ENCODE measurements at places on chromosomes 16 and 17.

DNA sequence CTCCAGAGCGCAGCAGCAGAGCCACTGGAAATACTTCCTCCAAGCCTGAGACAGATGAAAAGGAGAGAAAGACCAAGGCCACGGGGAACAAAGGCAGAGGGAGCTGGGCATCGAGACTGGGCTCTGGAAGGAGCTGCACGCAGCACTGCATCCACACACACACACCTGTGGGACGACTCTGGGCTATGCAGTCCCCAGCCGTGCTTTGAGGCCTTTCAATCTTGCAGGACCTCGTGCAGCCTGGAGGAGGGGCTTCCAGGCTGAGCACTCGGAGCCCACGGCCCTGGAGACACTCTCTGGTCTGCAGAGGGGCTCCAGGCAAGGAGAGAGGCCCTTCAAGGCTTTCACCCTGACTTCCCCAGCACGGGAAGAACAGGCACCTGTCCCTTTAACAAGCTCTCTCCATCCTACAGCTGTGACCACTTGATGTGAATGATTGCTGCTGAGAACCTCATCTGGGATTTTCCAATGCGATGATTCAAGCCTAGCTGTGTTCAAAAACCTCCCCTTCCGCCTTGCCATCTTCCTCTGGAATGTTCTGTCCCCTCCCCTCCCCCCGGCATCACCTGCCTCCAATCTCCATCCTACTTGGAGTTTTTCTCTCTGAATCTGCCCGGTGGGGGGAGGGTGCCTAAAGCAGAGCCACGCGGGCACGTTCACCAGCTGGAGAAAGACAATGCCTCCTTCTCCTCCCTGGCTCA, 37.5 kb downstream of the RBFOX3 start:
- no peak for DNase-seq

DNA sequence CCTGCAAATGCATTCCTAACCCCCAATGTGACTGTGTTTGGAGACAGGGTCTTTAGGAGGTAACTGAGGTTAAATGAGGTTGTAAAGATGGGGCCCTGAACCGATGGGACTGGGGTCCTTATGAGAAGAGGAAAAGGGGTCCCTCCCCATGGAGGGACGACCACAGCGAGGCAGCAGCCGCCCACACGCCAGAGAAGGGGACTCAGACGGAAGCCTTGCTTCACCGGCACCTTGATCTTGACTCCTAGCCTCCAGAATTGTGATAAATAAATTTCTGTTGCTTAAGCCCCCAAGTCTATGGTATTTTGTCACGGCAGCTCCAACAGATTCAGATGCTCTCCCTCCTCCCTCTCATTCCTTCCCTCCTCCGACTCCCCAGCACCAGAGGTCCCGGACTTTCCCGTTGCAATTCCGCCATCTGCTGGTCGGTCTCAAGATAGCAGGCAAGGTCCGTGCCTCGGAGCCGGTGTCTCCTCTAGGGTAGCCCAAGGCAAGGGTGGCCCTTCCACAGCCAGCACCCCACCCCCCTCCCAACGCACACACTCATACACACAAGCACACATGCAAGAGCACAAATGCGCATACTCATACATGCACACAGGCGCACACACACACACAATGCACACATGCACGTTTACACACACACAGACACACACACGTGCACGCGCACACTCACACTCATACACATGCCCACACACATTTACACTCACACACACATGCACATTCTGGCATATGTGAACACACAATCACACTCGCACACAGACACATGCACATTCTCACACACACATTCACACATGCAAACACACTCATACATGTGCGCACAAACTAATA, 23.1 kb upstream of the C16orf78 start:
- peak; percentile 75 for DNase-seq

GRCh38 chr16:3509470-3509928, 8.7 kb downstream of the CLUAP1 start:
- no peak for DNase-seq

GRCh38 chr16:46817961-46818360, 13.0 kb downstream of the C16orf87 start:
- no peak for DNase-seq

DNA sequence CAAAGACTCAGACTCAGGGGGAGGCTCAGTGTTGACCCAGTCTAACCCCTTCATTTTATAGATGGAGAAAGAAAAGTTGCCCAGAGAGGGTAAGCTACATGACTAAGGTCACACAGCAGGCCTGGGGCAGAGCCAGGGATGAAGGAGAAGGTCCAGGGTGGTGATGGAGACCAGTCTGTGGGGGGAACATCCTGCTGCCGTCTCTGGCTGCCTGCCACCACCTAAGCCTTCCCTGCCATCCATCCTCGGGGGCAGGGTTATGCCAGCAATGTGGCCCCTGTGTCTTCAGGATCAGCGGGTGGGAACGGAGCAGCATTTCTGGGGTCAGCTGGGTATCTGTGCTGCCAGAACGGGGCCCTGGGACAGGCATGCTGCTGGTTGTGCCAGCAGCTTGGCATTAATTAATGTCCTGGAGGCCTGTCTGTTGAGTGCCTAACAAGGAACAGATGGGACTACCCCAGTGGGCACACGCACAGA, 5.5 kb downstream of the DOK4 start:
- DNase-seq: no peak

- DNase-seq: no peak
Observed at GRCh38 chr17:73101031-73101430, 8.5 kb upstream of the SLC39A11 start.

DNA sequence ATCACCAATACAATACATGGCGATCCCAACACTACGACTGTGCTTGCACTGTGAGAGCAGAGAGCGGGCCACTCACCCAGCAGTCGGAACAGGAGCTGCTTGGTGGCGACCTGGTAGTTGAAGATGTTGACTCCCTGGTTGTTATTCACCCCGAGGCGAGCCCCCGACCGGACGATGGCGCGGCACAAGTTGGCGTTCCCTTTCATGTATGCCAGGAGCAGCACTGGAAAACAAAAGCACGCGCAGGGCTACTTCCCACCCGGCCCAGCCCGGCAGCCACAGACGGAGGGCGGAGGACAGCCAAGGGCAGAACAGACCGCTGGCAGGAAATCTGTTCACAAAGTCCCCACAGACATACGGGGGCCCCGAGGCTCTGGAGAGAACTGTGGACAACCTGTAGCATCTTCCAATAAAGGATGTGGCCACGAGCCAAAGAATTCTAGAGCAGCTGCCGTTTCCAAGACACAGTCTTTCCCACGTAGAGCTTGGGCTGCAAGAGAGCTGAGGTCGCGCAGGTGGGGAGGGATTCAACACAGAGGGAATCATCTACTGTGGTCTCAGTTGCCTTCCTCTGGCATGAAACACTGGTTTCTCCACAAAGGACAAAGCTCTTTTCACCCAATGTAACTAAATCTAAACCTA, 27.8 kb downstream of the CYB5D2 start:
- DNase-seq: no peak

DNA sequence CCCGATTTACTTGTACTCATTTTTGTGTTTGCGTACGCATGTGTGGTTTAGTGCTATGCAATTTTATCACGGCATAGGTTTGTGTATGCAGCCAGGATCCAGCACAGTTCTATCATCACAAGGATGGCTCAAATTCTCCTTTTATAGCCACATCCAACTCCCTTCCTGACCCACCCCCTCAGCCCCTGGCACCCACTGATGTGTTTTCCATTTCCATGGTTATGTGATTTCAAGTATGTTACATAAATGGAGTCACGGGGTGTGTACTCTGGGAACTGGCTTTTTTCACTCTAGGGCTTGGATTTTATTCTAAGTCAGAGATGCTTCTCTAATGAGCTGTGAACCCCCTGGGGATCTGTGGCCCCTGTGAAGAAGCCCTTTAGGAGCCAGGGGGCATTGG, 16.8 kb downstream of the IL4R start:
- DNase-seq: peak; percentile 74

DNA sequence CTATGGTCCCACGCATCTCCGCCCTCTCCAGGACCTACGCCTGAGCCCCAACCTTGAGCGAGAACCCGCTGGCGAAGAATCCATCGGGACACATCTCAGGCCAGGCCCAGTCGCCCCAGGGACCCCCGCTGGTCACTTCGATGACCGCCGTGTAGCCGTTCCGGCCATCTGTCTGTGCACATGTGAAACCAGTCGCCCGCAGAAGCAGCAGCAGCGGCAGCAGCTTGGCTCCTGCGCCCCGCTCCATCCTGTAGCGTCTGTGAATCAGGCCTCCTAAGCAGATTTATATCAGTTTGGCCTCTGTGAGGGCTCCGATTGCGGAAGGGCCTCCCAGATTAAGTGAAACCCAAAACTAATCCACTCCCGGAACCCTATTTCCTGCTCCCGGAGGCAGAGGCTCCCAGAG, at the start of gene VMO1:
Gene VMO1 (minus strand): TSS at position 259 of the 406 bp plus-strand sequence. CDS start 12 bp downstream, at position 247.
- DNase-seq: peak; percentile 39

- no peak for DNase-seq
Observed at GRCh38 chr16:20984019-20984418, 83.4 kb downstream of the LYRM1 start.

GRCh38 chr16:86343796-86344585, 166.3 kb upstream of the FOXF1 start:
- no peak for DNase-seq

DNA sequence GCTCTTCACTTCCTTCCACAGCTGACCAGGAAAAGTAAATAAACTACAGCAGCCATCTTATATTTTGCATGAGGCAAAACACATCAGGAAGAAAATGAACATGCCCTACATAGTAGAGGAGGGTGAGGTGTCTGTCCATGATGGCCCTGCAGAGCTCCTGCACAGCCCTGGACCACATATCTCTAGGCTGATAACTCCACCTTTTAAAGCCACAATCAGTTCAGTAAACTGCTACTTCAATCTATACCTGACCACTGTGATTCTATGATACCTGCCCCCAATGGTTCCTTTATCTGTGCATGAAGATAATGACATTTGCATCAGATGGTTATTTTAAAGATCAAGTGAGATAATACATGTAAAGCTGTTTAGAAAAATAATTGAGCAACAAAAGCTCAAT, 82.2 kb downstream of the HELZ start:
- DNase-seq: no peak

DNA sequence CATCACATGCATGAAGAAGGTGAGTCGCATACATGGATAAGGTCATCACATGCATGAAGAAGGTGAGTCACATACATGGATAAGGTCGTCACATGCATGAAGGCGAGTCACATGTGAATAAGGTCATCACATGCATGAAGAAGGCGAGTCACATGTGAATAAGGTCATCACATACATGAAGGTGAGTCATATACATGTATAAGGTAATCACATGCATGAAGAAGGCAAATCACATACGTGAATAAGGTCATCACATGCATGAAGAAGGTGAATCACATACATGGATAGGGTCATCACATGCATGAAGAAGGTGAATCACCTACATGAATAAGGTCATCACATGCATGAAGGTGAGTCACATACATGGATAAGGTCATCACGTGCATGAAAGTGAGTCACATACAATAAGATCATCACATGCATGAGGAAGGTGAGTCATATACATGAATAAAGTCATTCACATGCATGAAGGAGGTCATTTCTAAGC, 105.1 kb upstream of the SDK2 start:
- DNase-seq: no peak

DNA sequence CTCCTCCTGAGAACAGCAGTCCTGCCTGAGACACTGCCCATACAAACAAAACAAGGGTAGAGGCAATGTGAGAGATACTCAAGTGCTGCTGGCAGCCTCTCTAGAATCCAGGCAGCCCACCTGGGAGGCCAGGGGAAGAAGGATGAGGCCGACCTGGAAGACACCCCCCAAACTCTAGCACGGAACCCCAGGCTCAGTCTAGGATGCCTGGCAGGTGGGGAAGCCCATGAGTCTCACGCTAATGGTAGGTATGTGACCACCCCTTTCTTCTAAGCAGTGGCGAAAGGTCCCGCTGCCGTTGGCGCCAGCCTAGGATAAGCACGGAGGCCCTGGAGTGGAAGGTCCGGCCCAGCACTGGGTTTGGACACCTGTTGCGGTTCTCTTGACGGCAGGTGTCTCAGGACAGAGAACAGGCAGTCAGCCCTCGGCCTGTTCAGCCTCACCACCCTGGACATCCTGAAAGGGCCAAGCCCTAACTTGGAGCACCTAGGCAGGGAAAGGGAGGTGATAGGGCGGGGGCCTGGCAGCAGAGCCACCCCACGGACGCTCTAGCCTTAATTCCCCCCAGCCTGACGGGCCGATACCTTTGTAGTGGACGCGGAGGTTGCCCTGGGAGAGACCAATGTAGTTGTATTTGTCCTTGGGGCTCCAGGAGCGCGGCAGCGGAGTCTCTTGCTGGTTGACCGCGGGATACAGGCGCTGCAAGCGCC, 487 bp downstream of the RANBP10 start:
- DNase-seq: no peak

DNA sequence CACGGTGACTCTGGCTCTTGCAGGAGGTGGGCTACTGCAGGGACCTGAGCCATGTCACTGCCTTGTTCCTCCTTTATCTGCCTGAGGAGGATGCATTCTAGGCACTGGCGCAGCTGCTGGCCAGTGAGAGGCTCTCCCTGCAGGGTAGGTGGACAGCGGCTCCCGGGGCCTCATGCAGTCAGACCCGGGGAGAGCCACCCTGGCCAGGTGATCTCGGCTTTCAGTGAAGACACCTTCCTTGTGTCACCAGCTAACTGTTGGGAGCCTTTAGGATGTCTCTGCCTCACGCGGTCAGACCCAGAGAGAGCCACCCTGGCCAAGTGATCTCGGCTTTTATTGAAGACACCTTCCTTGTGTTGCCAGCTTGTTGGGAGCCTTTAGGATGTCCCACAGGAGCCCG, 31.7 kb upstream of the KSR1 start:
- no peak for DNase-seq

GRCh38 chr17:73503560-73503959, 140.7 kb downstream of the SDK2 start:
- no peak for DNase-seq

GRCh38 chr16:57724531-57724930, 11.0 kb upstream of the KATNB1 start:
- DNase-seq: no peak

- peak; percentile 92 for DNase-seq
Observed at GRCh38 chr16:69057400-69058378, 47.8 kb upstream of the HAS3 start.

- DNase-seq: no peak
Observed at GRCh38 chr17:48592057-48592514, 1.5 kb downstream of the HOXB5 start.

DNA sequence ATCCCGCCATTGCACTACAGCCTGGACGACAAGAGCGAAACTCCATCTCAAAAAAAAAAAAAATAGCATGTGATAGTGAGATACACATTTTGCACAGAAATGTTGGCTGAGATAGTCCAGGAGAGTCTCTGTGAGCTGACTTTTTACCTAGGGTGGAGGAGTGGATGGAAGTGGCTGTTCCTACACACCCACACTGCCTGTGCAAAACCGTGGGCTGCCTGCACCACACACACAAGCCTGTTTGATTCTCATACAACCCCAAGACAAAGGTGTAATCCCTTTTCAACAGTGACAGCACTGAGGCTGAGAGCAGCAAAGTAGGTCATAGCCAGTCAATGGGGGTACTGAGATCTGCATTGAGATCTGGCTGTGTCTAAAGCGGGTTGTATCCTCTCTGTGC, 86.8 kb downstream of the MARF1 start:
- no peak for DNase-seq

DNA sequence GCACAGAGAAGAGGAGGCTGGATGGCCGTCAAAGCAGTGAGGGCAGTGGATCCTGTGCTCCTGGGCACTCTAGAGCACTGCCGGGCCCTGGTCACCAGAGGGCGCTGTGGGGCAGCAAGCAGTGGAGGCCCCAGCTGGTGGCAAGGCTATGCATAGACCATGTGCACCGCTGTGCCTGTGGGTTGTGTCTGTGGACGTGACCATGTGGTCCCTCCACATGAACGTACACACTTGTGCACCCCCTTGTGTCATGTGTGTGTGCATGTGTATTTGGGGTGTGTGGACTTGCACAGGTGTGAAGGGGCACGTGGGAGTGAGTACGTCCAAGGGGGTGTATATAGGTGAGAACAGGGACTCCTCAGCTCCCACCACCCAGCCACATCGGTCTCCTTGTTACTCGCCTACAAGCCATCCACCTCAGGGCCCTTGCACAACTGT, 4.4 kb upstream of the MAP2K3 start:
- peak; percentile 89 for DNase-seq

Measured in AG08395 (cell line).